Mucosa of descending colon (tissue), 3 donors: ENCODE measurements at places on chromosomes 6 and 20. TPM values are rescaled to one million over a fixed set of nuclear protein-coding genes. Genes with fewer than 3 reads are reported as not detected.

The MAFB gene
- 3.8 TPM for total RNA-seq

DNA sequence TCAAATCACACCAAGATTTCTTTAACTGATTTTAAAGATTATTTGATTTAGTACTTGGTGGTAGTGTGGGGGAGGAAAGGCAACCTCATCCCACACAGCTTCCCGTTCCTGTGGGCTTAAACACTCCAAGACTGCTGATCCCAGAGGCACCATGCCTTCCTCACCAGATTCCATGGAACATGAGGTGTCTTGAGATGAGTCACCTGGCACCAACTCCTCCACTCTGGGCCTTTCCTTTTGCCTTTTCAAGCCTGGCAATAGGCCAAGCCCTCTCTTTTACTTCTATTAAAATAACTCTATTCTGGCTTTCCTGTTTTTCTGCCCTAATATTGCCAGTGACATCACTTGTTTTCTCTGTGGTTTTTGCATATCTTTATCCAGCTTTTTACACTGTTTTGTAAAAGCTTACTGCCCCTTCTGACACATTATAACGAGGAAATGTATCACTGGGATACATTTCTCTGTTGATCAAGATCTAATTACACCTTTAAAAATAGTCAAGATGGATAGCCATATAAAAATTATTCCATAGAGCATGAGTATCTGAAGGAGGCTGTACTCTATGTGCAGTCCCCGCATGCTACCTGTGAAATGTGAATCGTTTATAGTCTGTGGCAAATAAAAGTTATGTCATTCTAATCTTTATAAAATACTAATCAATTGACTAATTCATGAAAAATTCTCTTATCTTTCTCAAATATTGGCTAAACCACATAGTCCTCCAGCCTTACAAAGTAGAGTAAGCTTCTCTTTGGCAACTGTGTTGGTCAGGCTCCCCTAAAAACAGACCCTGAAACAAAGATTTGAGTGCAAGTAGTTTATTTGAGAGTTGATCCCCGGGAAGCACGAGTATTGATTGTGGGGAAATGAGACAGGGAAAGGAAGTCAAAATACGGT is 257.8 kb upstream of the KCNQ5 start:
- no peak for DNase-seq

DNA sequence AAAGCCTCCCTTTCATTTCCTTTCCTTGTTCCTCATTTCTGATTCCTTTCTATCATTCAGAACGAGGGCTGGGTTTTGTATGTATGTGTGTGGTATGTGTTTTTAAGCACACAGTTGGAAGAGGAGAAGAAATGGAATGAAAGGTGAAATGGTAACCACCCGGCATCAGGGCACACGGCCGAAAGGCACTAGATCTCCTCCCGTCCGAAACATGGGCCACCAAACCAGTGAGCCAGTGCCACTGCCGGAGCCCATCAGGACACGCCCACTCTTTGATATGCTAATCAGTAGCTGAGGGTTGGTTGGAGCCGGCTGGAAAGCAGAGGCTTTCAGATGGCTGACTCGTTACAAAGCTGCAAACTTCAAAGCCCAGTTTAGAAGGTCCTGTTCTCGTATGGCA is 228.6 kb upstream of the JARID2 start:
- DNase-seq: no peak

The TBX18 gene
- total RNA-seq: 0.23 TPM

- DNase-seq: no peak
Measured at GRCh38 chr20:6430381-6430780, 307.6 kb upstream of the FERMT1 start.

DNA sequence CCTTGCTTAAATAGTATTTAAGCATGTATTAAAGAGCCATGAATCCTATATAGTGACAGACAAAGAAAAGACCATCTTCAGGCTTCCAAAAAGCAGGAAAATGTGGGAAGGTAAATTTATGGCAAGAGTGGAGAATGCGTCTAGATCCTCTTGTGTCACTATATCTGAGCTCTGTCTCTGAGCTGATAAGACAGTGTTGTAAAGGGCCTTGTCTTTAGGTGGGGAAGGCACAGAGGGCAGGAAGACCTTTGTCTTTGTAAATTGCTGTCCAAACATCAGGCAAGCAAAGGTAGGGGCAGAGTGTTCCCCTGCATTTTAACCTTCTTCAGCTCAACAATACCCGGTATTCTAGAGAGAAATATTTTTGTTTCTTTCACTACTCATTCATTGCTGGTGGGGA is 33.9 kb upstream of the MBOAT1 start:
- DNase-seq: no peak

GRCh38 chr20:40326784-40327183 is 362.3 kb downstream of the MAFB start:
- DNase-seq: no peak

The WASF1 gene
- total RNA-seq: 16.0 TPM

DNA sequence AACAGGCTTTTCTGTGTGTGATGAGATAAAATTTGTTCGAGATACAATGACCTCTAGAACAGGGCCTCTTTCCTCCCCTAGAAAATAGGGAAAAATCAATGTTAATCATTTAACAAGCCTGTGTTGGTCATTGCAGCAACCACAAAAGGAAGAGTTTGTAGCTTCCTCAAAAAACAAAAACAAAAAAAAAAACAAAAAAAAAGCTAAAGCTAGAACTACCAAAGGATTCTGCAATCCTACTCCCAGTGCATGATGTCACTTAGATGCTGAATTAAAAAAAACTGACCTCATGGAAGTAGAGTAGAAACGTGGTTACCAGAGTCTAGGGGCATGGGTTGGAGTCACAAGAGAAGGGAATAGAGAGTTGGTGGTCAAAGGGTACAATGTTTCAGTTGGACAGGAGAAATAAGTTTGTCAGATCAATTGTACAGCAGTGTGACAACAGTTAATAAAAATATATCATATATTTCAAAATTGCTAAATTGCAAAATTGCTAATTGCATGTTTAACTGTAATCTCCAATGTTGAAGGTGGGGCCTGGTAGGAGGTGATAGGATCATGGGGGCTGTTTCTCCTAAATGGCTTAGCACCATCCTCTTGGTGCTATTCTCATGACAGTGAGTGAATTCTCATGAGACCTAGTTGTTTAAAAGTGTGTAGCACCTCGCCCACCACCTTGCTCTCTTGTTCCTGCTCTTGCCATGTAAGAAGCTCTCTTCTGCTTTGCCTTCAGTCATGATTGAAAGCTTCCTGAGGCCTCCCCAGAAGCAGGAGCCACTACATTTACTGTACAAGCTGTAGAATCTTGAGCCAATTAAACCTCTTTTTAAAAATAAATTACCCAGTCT is 163.4 kb upstream of the SIM1 start:
- DNase-seq: no peak

The MCCD1 gene
- total RNA-seq: not detected

DNA sequence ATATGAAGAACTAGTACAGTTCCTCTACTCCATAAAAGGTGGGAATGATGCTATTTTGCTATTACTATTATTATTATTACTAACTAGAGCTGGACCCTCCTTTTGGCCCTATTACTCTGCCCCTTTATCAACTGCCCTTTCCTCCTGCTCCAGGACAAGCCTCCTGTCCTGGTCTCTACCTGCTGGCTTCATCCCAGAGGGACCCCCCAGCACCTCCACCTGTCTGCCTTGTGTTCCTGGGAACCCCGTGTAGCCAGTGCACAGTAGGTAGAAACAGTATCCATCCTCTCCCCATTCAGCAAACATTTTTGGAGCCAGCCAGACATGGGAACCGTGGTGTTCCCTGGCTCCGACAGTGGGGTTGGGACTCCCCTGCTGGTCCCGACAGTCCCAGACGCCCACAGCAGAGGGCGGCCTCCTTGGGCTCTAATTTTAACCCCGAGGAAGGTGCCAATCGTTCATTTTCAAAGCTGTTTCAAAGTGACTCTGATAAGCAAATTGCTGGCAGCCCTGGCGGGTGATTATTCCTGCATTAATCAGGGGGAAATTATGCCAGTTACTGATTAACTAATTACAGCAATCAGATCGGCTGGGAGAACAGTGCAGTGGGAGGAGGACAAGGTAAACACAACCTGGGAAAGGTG is 44.2 kb upstream of the MDGA1 start:
- no peak for DNase-seq

DNA sequence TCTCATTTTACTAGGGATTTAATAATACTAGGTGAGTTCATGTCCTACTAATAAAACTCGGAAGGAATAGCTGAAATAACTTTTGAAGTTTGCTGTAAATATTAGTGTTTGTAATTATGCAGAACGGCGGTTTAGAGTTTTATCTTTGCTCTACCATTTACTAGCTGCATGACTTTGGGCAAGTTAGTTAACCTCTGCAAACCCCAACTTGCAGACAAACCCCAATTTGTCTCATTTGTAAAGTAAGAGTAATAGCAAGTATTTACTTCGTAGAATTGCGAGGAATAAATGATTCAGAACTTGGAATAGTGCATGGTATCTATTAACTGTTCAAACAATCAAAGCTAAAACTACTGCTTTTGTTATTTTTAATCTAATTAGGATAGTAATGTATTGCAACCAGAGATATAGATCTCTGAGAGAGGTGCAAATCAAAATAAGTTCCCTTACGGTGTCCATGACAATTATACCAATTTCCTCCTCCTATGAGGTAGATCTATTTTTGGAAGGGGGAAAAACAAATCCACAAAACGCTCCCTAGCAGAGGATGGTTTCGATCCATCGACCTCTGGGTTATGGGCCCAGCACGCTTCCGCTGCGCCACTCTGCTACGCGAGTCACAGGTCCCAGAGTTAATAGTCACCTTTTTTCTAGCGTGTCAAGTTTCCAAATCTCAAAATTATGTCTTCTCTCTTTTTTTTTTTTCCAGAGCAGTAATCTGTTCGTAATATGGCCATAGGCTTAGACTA is 35.1 kb upstream of the BTN3A2 start:
- DNase-seq: peak; percentile 43

DNA sequence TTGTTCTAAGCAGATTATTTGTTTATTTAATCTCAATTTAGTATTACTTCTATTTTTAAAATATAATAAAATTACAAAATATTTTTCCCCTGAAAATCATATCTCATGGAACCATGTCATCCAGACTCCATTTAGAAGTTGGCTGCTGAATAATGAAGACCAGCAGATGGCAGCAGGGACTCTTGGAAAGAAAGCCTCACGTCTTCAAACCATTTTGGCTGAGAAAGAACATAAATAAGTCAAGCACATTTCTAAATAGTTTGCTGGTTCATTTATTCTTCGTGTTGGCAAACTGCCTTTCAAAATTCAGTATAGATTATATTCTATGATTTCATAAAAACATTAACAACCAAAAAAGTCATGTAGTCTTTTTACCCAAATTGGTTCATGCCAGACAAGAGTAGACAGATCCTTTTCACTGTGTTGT is 71.7 kb downstream of the RCAN2 start:
- no peak for DNase-seq

DNA sequence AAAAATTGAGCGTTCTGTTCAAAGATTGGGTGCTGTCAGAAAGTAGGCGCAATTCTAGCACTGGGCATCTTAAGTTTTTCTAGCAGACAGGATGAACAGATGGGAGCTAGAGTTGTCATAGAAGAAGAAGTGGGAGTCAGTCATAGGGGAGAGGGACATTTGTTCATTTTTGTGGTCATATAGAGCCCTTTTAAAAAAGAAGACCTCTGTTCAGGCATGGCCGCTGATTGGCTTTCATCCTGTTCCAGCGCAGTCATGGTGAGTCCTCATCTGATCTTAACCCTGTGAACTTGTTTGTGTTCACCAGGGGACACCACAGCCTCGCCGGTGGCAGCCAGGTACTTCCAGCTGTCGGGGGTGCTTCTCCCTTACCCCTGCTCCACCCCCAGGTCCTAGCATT is 29.7 kb upstream of the PBOV1 start:
- no peak for DNase-seq

DNA sequence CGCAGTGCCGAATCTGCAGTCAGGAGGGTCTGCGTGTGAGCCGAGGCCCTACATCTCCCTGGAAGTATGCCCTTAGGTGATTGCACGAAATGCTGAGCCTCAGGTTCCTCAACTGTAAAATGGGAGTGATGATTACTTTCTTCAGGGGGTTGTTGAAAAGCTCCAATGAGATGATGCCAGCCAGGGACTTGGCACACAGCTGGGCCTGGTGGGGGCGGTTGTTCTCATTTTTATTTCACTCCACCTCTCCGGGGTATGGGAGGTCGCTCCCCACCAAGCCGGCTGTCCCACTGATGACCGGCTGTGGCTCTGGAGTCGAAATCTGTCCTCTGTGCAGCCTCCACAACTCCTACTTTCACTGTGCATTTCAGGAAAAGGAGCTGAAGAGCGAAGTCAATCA is 8.1 kb downstream of the PCK1 start:
- no peak for DNase-seq

GRCh38 chr20:40769677-40770285 is 80.7 kb upstream of the MAFB start:
- no peak for DNase-seq
